ENCODE measurements at places on chromosomes 3 and 15. TPM values are rescaled to one million over a fixed set of nuclear protein-coding genes. Genes with fewer than 3 reads are reported as not detected.

The DCUN1D1 gene
- 17.3 TPM for total RNA-seq

The ASB14 gene
- total RNA-seq: not detected

The AMOTL2 gene
- 51.1 TPM for total RNA-seq

The BCHE gene
- total RNA-seq: 1.1 TPM

The SAMD7 gene
- total RNA-seq: not detected

The SERINC4 gene
- total RNA-seq: 0.09 TPM

The DUOXA2 gene
- not detected for total RNA-seq

The RBPMS2 gene
- 8.3 TPM for total RNA-seq

The SQOR gene
- 74.9 TPM for total RNA-seq

The SOX14 gene
- not detected for total RNA-seq

The TOP2B gene
- 57.1 TPM for total RNA-seq

The LRRC31 gene
- total RNA-seq: not detected

The MCF2L2 gene
- 0.17 TPM for total RNA-seq

The MYL3 gene
- 0.07 TPM for total RNA-seq

The CNTN3 gene
- not detected for total RNA-seq

The RASGRP1 gene
- 0.40 TPM for total RNA-seq

The SLC24A5 gene
- total RNA-seq: not detected

The RTP3 gene
- not detected for total RNA-seq

The SPRED1 gene
- total RNA-seq: 8.0 TPM

The CNTN6 gene
- not detected for total RNA-seq

The SI gene
- not detected for total RNA-seq

The CKMT1B gene
- 3.4 TPM for total RNA-seq

The AHSG gene
- total RNA-seq: not detected

The RBMS3 gene
- 0.43 TPM for total RNA-seq

The UBE2Q2 gene
- total RNA-seq: 42.5 TPM

All from A549 treated with AZD2906 at 1 μM for 4 hours (cell line).